ENCODE measurements at places on chromosomes 1 and 21. TPM values are rescaled to one million over a fixed set of nuclear protein-coding genes. Genes with fewer than 3 reads are reported as not detected.

The CD1D gene
- not detected for total RNA-seq

The NFASC gene
- total RNA-seq = not detected

- no peaks in the 10 kb centered on the region for H3K4me1 ChIP-seq
- H3K27me3 ChIP-seq = no peaks in the 10 kb centered on the region
- no peak overlapping the region for H3K27ac ChIP-seq
- no peak for DNase-seq
- H3K4me3 ChIP-seq = no peak overlapping the region
- no peaks in the 10 kb centered on the region for H3K36me3 ChIP-seq
Measured at GRCh38 chr1:79042117-79042516, 35.6 kb upstream of the ADGRL4 start.

- DNase-seq = no peak
- no peak overlapping the region for H3K27ac ChIP-seq
- no peak overlapping the region for H3K4me3 ChIP-seq
- peaks cover 26% of the 10 kb centered on the region for H3K36me3 ChIP-seq
- H3K27me3 ChIP-seq = no peaks in the 10 kb centered on the region
Measured at GRCh38 chr1:64679177-64679576, 65.7 kb upstream of the RAVER2 start.

DNA sequence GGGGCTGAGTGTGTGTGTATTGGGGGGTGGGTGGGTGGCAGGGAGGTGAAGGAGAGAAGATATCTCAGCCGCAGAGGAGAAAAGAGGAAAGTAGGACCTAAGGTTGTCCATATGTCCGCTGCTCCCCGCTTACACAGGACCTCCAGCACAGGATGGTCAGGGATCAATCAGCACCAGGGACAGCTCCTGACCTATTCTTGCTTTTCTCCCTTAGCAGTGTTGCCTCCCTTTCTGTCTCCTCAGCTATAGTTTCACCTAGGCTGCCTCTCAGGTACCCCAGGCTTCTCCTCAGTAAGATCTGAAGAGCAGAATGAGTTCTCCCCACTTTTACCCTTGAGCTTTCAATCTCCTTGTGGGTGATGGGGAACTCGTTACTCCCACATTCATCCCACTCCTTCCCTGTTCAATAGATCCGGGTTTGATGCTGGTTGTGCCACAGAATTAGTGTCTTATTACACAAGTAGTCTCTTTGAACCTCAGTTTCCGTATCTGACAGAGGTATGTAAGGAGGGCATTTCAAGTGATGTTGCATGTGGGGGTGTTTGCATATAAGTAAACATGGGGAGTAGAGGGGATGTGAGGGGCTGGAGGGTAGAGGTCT, 1.4 kb upstream of the DPH2 start:
- H3K4me3 ChIP-seq = no peak overlapping the region
- no peak overlapping the region for H3K27ac ChIP-seq
- H3K36me3 ChIP-seq = peaks cover 15% of the 10 kb centered on the region

DNA sequence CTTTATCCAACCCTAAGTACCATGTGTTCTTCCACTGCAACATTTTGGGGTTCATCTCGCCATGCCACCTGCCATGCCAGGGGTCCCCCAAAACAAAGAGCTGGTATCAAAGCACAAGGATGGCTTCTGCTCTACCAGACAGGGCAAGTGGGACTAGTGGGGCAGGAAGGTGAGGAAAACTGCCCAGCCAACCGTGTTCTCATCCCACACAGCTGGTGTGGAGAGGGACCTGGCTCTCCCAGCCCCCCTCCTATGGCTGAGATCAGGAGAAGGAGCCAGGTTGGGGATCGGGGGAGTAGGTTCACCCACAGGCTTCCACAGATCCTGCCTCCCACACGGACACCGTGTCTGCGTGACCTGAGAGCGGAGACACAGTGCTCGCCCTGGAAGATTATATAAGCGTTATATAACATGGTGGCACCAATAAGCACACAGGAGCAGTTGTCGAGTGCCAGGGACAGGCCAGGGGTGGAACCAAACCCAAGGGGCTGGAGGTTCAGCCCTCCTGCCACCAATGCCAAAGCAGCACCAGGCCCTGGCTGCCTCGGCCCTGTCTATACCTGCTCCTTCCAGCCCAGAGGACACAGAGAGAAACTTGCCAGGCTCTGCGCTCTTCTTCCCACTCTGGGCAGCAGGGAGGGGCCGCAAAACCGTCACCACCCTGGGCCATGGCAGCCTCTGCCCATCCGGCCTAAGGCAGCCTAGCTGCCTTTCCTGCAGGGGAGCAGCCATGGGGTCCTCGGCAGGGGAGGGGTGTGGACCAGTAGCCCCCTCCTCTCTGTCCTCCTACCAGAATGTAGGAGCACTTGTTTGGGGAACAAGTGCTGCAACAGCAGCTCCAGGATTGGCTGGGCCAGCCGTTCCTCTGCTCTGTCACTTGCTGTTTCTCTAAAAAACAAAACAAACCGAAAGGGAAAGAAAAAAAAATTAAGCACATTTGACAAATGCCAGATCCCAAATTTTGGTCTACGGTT, 43.5 kb downstream of the CD34 start:
- no peaks in the 10 kb centered on the region for H3K27me3 ChIP-seq
- H3K4me3 ChIP-seq = peak overlapping the region; percentile 86
- H3K4me1 ChIP-seq = peaks cover 37% of the 10 kb centered on the region
- H3K36me3 ChIP-seq = peaks cover 7% of the 10 kb centered on the region

GRCh38 chr1:204487256-204487615, 7.4 kb downstream of the PIK3C2B start:
- H3K4me3 ChIP-seq = no peak overlapping the region
- H3K4me1 ChIP-seq = peaks cover 6% of the 10 kb centered on the region
- H3K27ac ChIP-seq = no peak overlapping the region
- DNase-seq = no peak
- H3K36me3 ChIP-seq = no peaks in the 10 kb centered on the region
